ENCODE measurements at places on chromosomes 7 and 10.

GRCh38 chr10:79260811-79261740 lies 86.2 kb upstream of the PPIF start:
- no peak for DNase-seq

GRCh38 chr10:130105724-130106123 lies 4.9 kb downstream of the C10orf143 start:
- no peak for DNase-seq

- peak; percentile 47 for DNase-seq
Observed at GRCh38 chr10:2949948-2950354, 117.4 kb upstream of the PFKP start.

DNA sequence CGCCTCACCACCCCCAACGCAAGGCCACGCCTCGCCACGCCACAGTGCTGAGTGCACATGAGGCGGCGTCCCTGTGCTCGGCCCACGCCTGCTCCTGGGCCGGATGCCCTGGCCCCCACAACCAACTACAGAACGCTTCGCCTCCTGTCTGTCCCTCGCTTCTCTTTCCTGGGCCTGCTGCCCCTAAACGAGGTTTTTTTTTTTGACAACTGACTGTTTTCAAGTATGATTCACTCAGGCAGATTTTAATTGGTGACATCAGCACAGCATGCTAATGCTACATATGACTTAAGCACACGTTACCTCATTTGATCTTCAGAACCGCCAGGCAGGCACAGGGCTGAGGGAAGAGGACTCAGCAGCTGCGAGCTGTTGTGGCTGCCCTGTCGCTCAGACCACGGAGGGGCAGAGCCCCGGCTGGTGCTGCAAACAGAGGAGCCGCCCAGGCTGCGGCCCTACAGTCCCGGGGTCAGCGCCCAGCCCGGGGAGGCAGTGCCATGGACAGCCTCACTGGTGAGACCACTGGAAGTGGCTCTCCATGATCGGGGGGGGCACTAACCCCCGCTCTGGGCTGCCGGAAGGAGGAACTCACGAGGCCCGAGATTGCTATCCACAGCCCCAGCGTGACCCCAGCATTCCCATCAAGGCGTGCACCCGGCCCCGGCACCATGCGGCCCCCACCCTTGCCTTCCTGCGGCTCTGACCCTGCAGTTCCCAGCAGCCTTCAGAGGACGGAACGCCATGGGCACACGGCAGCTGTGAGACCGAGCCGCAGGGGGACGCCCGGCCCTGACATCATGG lies 212.8 kb downstream of the MAD1L1 start:
- peak; percentile 2 for DNase-seq

- DNase-seq: no peak
Observed at GRCh38 chr7:338295-339061, 48.5 kb downstream of the FOXL3 start.
